Kidney capillary endothelial cell (primary cell): ENCODE measurements at places on chromosomes 6 and 20.

DNA sequence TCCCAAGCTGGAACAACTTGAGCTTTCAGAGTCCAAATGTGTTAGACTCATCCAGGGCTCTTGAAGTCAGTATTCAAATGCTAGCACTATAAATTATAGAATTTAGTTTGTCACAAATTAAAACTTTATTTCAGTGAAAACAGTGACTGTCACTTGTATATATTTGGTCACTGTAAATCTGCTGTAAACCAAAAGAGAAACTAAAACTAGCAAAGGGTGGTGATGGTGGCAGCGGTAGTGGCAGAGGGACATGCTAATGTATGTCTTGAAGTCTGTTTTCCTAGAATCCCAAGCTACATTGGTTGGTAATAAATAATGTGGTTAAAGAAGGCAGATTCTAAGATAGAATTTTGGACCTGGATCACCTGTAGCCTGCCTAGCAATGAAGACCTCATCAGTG is 140.4 kb upstream of the CENPW start:
- no peak for DNase-seq

DNA sequence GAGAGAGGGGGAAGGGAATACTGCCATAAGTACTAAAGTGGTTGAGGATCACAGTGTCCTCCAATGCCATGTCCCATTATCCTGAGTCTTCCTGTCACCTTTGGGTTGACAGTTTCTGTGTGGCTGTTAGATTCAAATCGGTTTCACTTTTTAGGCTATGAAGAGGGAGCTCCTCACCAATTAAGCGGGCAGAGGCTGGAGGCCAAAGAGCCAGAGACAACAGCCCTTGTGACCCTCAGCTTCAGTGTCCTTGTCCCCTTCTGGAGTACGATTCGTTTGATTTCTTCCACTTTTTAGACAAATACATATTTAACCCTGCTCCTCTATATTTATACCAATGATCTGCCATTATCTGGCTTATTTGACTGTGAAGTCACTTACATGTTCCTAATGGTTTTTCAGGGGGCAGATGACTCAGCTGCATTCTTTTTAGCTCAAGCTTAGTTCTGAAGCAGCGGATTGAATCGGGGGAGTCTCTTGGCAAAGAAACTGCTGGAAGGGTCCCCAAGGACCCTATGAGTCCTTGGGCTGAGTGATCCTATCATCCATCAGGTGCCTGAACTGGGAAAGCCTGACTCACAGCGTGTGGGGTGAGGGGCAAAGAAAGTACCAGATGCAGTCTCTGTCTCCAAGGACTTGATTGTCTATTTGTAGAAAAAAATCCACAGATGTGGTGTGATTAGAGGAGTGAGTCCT is 18.2 kb downstream of the FERMT1 start:
- no peak for DNase-seq

DNA sequence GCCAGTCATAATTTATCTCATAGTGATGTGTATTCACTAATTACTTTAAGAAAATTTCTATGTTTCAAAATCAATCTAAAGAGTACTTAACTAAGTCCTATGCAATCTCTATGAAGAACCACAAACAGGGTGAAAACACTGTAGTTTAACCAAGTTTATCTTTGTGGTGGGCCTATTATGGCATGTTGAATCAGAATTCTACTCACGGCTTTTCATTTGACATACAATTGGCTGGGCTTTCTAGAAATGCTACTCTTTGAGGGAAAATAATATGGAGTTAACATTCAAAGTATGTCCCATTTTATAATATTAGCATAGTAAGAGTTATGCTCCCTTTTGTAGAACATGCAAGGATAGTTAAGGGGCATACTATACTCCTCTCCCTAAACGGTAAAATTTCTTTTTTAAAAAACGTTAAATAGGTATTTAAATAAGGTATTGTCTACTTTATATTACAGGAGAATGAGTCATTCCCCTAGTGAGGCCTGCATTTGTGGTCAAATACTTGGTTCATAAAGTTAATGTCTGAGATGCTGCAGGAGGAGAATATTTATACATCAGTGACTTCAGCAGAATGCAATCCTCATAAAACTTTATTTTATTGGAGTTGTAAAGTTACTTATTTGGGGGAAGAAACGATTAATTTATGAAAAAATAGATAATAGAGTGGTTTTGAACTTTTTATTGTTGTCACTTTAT is 1.8 kb downstream of the MOXD1 start:
- DNase-seq: no peak

DNA sequence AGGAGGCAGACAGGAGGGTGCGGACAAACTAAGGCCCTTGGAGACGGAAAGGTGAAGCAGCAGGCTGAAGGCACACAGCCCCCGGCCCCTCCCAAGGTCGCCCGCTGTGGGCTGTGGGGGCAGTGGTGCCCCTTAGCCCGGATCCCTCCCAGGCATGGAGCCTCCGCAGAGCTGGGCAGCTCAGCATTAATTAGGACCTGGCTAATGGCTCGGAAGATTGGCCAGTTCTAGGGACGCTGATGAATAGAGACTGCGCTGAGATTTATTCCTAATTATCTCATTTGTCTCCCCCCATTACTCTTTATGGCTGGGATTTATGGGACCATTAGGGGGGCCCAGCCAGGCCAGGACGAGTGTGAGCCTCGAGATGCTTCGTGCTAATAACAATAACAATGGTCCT is 20.4 kb downstream of the MDFI start:
- DNase-seq: no peak

DNA sequence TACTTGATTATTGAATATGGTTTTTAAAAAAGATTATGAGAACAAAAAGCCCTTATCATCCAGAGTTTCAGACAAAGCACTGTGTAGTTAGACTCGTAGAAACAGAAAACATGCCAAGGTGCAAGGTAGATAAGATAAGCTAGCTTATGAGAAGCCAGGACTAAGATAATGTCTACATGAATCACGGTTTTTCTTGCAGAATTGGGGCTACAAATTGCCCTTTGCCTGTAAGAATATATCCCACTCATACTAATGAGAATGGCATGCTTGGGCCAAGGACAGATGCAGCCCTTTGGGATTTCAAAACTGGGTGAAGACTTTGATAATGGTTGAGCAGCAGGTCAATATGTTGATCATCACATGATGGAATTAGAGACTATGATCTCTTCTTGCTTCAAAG is 165.3 kb upstream of the PREP start:
- no peak for DNase-seq

GRCh38 chr20:21049305-21049828 is 56.8 kb downstream of the LINC00237 start:
- DNase-seq: no peak

DNA sequence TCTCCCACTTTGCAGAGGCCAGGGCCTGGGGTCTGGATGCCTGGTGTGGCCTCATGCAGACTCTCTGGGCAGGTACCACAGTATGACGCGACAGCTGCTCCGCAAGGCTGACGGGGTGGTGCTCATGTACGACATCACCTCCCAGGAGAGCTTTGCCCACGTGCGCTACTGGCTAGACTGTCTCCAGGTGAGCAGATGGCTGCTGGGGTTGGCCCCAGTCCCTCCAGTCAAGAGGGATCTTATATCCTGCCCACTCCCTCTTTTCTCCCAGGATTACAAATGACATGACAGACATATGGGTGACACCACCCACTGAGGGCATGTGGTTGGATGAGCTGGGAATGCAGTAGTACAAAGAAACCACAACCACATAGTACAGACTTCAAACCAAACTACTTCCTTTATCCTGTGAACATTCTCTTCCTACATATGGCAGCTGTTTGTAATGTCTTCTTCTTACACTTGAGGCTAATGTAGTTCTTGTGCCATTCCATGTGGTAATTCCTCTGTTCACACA is 29.9 kb downstream of the RAB44 start:
- no peak for DNase-seq

DNA sequence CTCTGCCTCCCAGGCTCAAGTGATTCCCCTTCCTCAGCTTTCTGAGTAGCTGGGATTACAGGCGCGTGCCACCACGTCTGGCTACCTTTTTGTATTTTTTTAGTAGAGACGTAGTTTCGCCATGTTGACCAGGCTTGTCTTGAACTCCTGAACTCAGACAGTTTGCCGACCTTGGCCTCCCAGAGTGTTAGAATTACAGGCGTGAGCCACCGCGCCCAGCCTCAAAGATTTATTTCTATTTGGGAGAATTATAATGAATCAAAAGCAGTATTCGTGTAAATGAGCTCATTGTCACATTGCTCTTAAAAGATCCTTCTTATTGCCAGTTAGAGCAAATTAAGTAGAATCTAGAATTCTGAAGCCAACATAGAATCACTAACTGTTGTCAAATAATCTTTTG is 9.4 kb upstream of the ZNF343 start:
- no peak for DNase-seq

DNA sequence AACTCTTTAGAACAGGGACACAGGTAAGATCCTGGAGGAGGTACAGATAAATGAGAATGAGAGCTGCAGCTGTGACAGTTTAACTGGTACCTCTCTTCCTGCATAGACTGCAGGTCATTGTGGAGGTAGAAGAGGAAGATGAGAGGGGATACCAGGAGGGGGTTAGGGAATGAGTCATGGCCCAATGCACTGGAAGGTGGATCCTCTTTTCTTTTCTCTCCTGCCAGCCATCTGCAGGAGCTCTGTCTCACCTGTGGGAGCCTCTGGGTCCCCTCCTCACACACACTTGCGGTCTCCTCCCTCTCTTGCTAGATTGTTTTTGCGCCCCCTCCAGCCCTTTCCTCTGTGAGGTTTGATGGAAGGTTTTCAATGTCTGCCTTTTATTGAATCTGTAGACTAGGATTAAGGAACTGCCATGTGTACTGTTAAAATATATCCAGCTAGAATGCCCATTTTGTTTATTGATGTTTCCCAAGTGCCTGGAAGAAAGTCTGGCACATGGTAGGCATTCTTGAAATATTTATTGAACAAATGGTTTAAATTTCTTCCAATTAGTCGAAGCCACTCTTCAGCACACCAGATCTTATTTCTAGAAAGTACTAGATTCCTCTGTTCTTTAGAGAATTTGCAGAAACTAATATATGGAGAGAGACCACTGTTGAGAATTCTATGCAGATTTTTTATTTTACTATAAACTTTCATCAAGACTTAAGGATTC is 13.0 kb downstream of the C6orf163 start:
- DNase-seq: no peak

GRCh38 chr6:19873031-19873430 is 35.9 kb downstream of the ID4 start:
- DNase-seq: no peak

- DNase-seq: no peak
Measured at GRCh38 chr6:43219119-43219518, 10.2 kb downstream of the DNPH1 start.

GRCh38 chr6:138004430-138005287 is 102.6 kb downstream of the PERP start:
- DNase-seq: peak; percentile 29

- DNase-seq: no peak
Measured at GRCh38 chr6:164035900-164036485, 621.5 kb downstream of the QKI start.

GRCh38 chr6:25447570-25447929 is 168.4 kb downstream of the CARMIL1 start:
- no peak for DNase-seq

DNA sequence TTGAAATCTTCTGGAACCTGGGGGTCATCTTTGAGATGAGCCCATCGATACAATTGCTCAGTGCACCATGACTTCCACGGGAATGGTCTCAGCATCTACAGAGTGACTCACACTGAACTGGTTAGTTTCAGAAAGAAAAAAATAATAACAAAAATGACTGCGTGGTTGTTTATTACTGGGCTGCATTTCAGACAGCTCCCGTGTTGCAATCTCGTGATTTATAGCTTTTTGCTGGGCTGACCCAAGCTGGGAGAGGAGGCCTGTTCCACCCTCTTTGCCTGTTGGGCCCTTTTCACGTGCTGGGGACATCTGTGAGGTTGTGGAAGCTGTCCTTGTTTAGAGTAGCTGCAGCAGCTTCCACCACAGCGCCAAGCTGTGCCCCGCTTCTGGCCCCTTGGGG is 225.5 kb downstream of the BMP7 start:
- DNase-seq: no peak

- no peak for DNase-seq
Measured at GRCh38 chr20:41082306-41082705, 53.7 kb downstream of the TOP1 start.

DNA sequence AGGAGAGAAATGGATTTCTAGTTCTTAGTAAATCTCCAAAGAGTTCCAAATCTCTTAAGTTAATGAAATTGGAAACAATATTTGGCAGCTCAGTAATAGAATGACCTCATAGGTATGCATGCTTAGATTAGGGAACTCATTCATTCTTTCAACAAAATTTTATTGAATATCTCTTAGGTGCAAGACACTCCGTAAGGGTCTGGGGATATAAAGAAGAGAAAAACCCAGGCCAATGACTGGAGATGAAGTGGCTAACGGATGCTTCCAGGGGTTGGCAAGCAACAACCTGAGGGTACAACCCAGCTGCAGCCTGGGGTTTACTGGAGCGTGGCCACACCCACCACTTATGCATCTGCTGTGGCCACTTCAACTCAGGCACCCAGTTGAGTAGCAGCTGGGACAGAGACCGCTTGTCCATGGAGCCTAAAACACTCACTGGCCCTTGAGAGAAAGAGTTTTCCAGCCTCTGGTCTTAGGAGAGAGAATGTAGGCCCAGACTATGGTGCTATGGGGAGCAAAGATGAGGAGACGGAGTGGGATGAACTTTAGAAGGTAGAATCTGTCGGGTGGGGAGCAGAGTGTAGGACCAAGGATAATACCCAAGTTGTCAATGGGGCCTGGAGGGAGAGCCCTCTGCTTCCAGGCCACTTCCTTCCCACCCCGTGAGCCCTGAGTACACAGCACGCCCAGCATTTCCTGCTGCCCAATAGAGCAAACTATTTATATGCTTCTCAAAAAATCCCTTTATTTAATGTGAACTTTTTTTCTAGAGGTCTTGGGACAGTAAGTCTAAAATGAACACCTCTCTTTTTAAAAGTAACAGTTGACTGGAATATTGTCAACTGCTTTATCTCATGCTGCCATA is 46.8 kb upstream of the PXDC1 start:
- peak; percentile 28 for DNase-seq

DNA sequence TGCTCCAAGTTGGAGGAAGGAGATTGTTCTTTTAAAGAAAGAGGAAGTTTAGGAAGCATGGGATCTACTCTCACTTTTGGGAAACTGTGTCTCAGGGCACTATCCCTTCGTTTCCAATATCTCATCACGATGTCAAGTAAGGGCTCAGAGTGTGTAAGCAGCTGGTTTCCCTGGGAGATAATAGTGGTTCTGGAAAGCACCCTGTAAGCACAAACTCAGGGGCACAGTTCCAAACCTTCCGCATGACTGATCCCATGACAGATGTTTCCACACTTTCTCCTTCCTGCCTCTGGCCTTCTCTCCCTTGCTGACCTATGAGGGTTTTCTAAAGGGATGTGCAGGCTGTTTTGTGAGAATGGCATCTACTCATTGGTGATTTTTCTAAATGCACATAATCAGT is 33.9 kb downstream of the ADTRP start:
- DNase-seq: no peak
